ENCODE measurements at places on chromosomes 16 and 17.

DNA sequence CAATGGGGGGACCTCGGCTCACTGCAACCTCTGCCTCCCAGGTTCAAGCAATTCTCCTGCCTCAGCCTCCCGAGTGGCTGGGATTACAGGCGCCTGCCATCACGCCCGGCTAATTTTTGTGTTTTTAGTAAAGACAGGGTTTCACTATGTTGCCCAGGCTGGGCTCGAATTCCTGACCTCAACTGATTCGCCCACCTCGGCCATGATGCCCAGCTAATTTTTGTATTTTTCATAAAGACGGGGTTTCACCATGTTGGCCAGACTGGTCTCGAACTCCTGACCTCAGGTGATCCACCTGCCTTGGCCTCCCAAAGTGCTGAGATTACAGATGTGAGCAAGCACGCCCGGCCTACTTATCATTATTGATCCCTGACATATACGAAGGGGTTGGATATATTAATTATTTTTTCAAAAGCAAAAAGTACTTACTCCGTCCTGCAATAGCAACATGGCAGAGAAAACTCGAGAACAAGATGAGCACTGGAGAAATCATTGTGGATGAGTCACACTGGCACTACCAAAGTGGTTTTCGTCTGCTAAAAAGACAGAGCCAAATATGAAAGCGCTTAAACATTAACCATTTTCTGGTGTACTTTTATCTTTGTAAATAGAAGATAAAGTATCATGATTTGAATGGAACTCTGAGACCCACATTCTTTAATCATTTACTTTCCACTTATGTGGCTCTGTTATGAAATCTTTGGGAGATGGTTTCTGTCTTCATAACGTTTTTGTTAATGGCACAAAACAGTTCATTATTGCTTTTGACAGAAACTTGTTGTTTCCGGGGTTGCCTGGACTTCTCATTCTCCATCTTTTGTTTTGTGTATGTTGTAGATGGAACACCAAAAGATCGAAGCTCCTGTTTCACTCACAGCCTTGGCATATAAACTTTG is at the start of gene APOH:
Gene APOH, minus strand, starts transcription at position 529 of the 896 bp plus-strand sequence. Its CDS starts 36 bp downstream, at position 493.
- no peak for DNase-seq

DNA sequence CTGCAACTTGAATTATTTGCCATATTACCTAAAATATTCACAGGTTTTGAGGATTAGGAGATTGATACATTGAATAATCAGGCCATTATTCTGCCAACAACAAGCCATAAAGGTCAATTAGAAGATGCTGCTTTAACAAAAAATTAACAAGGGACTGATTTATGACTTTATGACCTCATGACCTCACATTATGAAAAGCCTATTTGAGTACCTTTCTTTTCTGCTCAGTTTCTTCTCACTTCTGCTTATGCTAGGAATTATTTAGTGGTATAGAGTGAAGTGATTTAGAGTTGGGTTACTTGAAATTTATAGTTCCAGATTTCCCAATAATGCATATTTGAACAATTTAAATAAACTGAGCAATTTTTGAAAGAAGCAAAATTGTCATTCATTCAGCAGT is 121.6 kb downstream of the CHD9 start:
- no peak for DNase-seq

GRCh38 chr17:50163843-50164696 is 1.7 kb upstream of the SGCA start:
- no peak for DNase-seq

- DNase-seq: no peak
These were observed 288.7 kb downstream of the SOX9 start for GRCh38 chr17:72409405-72410002.

GRCh38 chr16:2008631-2009163 is 924 bp downstream of the ZNF598 start:
- no peak for DNase-seq

- no peak for DNase-seq
These were observed 227.6 kb downstream of the UTP18 start for GRCh38 chr17:51487947-51488346.

GRCh38 chr17:67442787-67443624 is 65.9 kb downstream of the PITPNC1 start:
- no peak for DNase-seq

DNA sequence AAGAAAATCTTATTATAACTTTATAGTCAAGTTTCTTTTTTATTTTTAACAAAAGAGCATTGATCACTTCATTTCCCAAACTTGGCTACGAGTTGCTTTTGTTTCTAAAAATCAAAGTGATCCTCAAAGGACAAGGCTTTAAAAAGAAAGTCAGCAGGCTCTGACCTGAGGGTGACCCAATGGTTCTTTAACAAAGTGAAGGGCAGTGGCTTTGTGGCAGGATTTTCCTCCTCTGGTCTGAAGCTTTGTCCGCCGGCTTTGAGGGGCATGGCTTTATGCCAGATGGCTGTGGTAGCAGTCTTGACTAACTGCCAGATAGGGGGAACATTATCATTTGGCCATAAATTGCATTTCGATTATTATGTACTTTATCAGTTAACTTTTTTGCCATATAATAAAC is 28.5 kb downstream of the IQCK start:
- DNase-seq: no peak

DNA sequence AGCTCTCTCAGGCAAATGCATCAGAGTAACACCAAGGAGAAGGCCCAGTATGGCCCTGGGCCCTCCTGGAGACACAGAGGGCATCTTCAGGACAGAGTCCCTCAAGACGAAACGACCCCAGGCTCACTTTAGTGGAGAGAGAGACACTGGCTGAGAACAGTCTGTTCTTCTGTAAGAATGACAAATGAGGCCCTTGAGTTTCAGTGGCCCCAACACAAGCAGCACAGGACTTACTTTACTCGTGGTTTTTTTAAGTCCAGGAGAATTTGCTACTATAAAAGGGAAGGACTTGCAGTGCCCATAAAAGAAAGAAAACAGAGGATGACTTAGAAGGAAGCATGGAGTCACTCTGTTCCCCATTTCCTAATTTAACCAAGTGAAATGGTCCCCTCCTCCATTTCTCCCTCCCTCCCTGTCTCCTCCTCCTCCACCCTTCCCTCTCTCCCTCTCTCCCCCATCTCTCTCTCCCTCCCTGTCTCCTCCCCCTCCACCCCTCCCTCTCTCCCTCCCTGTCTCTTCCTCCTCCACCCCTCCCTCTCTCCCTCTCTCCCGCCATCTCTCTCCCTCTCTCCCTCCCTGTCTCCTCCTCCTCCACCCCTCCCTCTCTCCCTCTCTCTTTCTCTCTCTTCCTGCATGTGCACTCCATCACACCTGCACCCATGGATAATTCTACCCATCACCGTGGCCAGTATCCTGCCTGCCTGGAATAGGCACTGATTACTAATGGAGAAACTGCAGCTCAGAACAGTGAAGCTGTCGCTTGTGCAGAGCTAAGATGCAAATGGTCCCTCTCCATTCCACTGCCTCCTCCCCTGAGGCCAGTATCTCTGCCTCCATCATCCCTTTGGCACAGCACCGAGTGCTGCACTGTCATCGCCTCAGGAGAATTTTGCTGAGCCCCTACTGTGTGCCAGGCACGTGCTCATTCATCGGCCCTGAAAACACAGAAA is 47.3 kb upstream of the RBFOX3 start:
- DNase-seq: no peak

DNA sequence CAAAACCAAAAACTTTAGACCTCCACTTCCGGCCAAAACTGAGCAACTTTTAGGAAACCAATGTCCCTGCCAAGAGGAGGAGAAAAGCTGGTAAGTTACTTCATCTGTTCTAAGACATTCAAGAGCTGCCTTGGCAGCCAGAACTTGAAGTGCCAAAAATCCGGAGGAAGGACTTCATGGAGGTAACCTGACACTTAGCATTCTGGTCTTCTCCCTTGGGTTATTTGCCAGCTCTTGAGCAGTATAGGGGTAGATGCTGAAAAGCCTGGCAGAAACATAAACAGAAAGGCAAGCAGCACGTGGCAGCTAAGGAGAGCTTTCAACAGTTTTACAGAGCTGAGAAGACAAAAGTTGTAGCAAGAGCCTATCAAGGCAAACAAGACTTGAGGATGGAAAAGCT is 53.2 kb downstream of the CDYL2 start:
- no peak for DNase-seq

- DNase-seq: no peak
These were observed 156.1 kb downstream of the ZNF423 start for GRCh38 chr16:49699841-49700175.

- DNase-seq: no peak
These were observed 41.6 kb upstream of the IRF8 start for GRCh38 chr16:85857406-85857805.

All from SW 1271 (cell line).